HT-29 (cell line): ENCODE measurements at places on chromosomes 11 and 22. TPM values are rescaled to one million over a fixed set of nuclear protein-coding genes. Genes with fewer than 3 reads are reported as not detected.
A peak's percentile ranks its signal among the peaks of the same experiment; 100 is the strongest.

GLYATL2 gene
- not detected in 2 replicates for total RNA-seq

SCT gene
- not detected in 2 replicates for total RNA-seq

MYEOV gene
- 97.2 and 98.4 TPM in 2 replicates for total RNA-seq

RAG1 gene
- 0.05 and 0.18 TPM in 2 replicates for total RNA-seq

STK33 gene
- not detected in 2 replicates for total RNA-seq

ST14 gene
- total RNA-seq: 543 and 609 TPM in 2 replicates

CNIH2 gene
- 0.21 and 0.99 TPM in 2 replicates for total RNA-seq

E2F8 gene
- 5.3 and 5.9 TPM in 2 replicates for total RNA-seq

GLYAT gene
- total RNA-seq: not detected in 2 replicates

POTEH gene
- total RNA-seq: not detected in 2 replicates

OR4P4 gene
- not detected in 2 replicates for total RNA-seq

DNA sequence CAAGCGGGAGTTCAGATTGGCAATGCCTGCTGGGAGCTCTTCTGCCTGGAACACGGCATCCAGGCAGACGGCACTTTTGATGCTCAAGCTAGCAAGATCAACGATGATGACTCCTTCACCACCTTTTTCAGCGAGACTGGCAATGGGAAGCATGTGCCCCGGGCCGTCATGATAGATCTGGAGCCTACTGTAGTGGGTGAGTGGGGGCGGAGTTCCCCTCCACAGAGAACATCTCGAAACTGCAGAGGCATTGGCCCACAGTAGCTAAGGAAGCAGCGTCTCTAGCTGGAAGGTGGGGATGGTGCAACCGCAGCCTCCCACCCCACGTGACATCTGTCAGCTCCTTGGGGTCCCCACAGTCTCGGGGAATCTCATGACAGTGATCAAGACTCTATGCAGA, 10.9 kb downstream of the TUBA8 start:
- no peak for DNase-seq

DNA sequence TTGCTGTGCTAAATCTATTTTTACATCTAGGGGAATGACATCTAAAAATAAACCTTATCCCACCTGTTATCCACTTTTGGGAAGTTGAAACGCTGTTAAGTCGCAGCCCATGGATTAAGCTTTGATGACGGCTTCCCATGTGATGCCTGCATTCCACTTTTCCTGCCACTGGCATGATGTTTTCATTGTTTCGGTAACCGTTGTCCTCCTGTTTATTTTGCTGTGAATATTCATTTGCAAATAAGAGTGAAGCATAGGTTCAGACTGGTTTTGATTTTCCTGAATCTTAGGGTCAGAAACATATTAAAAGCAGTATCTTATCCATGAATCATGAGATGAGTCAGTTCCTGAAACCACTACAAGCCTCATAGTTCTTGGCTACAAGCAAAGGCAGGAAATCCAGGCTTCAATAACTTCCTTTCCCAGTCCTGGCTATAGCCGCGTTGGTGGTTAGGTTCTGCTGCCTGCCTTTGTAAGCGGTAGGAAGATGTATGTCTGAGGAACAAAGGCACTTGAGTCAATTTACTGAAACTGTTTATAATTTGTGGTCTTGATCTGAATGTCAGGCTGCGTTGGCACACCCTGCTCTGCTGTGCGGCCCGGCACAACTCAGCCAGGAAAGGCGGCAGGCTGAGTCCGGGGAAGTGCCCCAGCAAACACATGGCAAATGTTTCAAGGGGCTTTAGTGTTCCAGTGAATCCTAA, 19.4 kb downstream of the TEAD1 start:
- peak; percentile 94 for DNase-seq

DNA sequence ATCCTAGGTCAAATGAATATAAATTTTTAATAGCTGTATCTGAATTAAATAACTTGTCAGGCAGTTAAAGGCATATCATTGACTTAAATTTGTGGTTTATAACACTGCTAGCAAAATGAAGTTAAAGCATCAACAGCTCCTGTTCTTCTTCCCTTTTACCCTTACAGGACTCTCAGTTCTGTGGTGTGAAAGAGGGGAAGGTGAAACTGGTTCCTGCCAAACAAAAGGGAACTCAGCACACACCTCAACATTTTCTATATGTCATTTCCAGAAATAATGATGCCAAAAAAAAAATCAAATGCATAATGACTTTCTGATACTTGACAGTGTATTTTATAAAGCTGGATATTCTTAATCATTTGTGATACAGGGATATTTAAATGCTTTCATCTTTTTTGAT, 21.2 kb downstream of the ARL14EP start:
- DNase-seq: no peak

- DNase-seq: no peak
These were observed 7.1 kb downstream of the P2RY2 start for GRCh38 chr11:73225001-73225686.

DNA sequence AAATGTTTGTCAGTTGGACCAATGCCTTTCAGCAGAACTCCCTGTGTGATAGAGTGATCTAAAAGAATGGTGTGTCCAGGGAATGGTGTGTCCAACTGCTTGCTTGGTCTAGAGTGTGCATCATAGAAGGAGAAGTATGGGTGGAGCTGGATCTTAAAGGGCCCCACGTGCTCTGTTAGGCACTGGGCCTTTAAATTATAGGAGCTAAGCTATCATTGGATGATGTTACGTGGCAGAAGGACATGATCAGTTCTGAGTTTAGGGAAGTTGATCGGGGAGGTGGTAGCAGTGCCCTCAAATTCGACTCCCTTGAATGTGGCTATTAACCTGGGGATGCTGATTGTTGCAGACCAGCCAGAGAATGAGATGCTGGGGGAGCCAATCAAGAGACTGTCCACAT, 16.4 kb downstream of the STX3 start:
- no peak for DNase-seq

DNA sequence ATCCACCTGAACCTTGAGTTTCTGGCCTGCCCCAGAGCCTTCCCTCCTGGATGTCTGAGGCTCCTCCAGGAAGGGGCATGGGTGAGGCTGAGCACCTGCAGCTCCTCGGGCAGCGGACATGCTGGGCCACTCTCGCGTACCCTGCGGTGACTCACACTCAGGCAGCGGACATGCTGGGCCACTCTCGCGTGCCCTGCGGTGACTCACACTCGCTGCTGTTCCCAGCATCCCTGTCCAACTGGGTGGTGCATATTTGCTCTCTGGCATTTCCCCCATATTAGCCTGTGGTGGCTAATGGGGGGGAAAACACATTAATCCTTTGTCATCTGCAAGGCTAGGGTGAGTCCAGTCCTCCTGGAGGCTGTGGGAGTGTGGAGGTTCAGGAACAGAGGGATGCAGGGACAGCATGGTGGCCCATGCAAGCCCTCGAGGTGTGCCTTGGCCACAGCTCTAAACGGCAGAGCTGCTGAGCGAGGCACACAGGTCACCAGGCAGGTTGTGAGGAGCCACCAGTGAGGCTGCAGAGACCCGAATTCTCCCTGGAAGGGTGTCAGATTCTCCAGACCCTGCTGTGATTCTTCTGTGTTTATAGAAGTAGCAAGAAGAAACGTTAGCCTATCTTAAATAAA, 728.1 kb downstream of the BRD1 start:
- peak; percentile 75 for DNase-seq

GRCh38 chr11:110524238-110524637, 94.5 kb downstream of the FDX1 start:
- no peak for DNase-seq

- DNase-seq: peak; percentile 55
These were observed 1.2 kb downstream of the RAB6A start for GRCh38 chr11:73759610-73760134.

GRCh38 chr11:115653926-115654325, 149.7 kb upstream of the CADM1 start:
- peak; percentile 13 for DNase-seq

- DNase-seq: no peak
These were observed 22.1 kb downstream of the FLI1 start for GRCh38 chr11:128715691-128716561.

DNA sequence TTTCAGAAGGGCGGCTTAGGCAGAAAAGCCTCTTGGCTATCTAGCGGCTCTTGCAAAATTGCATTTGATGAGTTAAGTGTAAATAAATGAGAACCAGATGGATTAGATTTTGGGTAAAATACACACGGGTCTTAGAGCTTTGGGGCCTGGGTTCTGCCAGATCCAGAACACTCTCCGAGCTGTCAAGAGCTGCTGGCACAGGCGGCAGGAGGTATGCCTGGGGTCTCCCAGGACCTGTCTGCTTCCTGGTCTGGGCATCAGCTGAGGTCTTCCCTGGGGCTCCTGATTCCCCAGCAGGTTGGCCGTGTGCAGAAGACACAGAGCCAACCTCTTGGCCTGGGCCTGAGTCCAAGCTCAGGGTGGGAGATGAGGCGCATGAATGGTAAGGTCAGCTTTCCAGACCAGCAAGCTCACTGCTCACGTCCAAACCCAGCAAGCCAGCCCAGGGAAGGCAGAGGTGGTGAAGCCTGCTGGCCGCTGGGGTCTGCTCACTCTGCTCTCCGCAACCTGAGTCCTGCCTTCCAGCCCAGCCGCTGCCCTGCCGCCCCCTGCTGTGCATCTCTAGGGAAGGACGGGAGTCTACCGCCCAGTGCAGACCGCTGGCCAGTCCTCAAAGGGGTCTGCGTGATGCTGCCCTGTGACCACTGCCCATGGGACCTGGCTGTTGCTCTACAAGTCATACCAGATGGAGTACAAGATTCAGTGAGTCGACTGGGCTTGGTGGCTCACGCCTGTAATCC, 44.9 kb downstream of the SCUBE1 start:
- no peak for DNase-seq
